ENCODE measurements at places on chromosomes 6 and 20.

GRCh38 chr20:50478162-50478990, 31.8 kb upstream of the PTPN1 start:
- DNase-seq = no peak

DNA sequence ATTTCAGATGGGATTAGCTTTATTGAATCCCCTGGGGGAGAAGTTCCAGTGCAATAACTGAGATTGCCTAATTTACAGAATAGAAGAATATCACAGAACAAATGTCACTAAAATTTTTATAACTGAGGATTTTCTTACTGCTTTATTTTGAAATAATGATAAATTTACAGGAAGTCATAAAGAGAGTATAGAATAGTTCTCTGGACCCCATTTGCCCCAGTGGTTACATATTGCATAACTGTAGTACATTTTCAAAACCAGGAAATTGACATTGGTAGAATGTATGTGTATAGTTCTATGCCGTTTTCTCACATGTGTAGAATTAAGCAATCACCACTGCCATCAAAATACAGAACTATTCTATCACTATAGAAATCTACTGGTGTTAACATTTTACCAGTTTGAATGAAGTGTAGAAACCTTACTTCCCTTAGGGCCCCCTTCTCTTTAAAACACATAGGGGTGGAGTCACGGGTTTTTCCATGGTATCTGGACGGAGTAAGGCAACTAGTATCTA, 18.3 kb downstream of the KIF6 start:
- DNase-seq = no peak

GRCh38 chr6:109271622-109272021, 110.6 kb downstream of the CD164 start:
- no peak for DNase-seq

- no peak for DNase-seq
These were observed 29.1 kb upstream of the SCRT2 start for GRCh38 chr20:704726-705125.

DNA sequence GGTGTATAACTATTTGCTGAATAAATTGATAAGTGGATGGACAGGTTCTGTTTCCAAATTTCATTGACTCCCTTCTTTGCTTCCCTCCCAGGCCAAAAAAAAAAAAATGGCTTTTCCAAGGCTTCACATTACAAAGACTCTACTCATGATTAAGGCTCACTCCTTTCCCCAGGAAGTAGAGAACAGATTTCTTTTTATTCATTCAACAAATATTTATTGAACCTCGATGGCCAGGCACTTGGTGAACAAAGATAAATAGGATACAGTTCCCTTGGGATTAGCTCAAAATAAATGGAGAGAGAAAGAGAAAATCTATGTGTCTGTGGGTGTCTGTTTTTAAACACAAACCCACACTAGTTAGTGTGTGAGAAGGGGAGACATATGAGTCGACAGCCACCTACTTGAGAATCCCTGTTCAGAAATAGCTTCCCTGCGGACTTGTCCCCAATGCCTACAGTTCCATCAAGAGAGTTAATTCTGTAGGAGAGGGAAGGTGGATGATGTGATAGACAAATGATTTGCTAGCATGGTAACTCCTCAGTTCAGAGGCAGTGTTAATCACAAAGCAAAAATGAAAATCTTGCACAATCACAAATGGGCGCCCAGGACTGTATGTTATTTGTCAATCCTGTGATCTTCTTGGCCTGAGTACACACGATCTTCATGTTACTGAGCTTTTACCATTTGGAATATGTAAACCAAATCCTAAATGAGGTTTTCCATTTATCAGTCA, 20.3 kb downstream of the TRAF3IP2 start:
- DNase-seq = peak; percentile 43

DNA sequence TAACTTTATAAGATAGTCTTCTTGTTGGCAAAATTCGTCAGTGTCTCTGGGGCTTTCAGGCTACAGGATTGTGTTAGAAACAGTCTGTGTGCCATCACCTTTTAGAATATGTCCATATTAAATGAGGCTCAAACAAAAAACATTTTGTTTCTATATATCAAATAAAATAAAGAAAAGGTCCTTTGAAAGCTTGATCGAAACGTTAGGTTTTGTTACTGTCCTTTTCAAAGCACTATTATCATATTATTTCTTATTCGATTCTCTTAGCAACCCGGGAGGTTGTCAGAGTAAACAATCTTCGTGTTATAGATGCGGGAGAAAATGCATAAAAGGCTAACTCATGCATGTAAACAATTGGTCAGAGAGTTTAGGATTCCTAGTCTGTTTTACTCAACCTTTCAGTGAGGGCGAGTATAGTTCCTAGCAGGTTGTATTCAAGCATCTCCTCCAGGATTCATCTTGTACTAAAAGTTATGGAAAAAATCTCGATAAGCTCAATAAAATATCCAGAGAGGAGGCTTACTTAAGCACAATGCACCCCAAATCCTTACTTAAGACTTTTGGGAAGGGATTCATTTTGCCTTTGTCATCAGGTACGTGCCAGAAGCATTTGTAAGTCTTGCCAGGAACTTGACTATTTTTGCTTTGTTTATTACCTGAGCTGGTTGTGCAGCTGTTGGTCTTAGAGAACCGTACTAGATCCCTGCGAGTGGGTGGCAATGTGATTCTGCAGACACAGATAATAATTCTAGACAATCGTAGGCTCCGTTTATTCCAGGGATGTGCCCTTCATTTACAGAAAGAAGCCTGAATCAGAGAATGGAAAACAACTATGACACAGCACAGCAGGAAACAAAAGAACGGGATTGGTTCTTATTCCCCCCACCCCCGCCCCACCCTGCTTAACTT, 159.6 kb upstream of the ZNF217 start:
- DNase-seq = no peak

- DNase-seq = no peak
These were observed 246.6 kb downstream of the PREX1 start for GRCh38 chr20:48581167-48581566.

- no peak for DNase-seq
These were observed 2.0 kb downstream of the MAN1A1 start for GRCh38 chr6:119347466-119348095.

DNA sequence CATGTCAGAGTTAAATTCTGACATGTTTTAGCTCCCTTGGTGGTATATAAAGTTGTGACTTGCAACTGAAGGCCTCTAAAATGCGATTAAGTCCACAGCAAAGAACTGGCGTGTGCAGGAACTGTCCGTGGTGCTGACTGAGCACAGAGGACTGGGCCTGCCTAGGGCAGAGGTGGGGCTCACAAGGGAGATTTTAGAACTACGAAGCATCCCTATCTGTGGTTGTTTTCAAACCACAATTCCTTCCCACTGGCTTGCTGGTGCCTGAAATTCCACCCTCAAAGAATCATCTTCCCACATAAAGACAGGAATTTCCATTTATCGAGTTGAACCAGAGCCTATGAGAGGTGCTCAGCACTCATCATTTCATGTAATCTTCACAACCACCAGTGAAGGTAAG, 30.1 kb downstream of the RIMS4 start:
- DNase-seq = peak; percentile 23

DNA sequence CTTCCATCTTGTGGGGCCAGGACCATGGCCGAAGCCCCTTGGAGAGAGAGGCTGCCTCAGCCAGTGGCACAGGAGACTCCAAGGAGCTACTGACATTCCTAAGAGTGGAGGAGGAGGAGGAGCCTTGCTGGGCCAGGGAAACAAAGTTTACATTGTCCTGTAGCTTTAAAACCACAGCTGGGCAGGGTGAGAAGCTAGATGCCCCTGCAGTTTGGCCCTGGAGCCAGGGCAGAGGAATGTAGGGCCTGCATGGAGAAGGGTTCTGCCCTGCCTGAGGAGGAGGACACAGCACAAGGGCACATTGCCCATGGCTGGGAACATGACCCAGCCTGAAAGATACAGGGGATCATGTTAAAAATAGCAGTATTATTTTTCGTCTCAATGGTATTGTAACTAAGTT, 37.4 kb downstream of the PLCG1 start:
- DNase-seq = no peak

DNA sequence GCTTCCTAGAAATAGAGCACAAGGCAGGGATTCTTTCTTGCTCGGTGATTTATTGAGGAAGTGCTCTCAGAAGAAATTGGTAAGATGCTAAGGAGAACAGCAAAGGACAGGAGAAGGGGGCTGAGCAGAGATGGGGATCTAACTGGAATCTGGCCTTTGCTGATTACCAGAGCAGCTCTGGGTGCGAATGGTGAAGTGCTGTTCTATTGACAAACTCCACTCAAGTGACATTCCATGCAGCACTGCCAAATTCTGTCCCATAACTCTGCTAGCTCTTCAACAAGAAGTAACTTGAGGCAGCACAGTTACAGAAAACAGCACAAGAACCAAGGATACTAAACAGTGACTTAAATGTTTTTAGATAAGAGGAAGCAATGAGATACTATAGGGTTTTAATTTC, 13.8 kb upstream of the ANKEF1 start:
- DNase-seq = no peak

DNA sequence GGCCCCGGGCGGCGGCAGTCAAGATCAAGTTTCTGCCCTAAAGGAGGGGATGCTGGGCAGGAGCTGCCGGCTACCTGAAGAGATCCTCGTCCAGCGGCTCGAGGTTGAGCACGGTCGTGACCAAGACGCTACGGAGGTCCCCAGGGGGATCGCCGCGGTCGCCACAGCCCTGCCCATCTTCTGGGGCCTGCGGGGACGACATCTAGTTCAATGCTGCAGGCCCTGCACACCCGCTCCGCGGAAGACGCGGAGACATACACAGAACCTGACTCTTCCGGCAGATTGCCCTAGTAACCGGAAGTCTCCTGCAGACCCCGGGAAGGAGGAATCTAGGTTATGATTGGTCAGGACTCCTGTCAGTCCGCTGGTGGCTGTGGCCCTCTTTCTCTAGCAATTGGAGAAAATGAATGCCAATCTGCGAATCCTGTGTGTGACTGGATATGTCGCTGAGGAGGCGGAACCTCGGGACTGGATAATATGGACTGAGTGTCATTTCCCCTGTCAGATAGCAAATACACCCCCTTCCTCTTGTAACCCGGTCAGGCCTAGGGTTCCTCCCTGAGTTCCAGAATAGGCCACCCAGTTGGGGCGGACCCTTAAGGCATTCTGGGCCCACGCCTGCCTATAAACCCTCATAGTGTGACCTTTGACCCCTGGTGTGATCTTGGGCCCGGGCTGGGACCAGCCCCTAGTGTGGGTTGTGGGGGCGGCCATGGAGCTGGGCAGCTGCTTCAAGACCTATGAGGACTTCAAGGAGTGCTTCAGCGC, at the start of the genes ACOT8 and ZSWIM3:
TSS of gene ACOT8 (minus strand) at position 279 of the 768 bp plus-strand sequence. CDS start at position 202, 77 bp downstream.
TSS of gene ZSWIM3 (plus strand) at position 501 of the 768 bp plus-strand sequence. CDS start at position 713, 212 bp downstream.
- peak; percentile 100 for DNase-seq

- no peak for DNase-seq
These were observed 479.4 kb upstream of the JARID2 start for GRCh38 chr6:14766391-14766994.

DNA sequence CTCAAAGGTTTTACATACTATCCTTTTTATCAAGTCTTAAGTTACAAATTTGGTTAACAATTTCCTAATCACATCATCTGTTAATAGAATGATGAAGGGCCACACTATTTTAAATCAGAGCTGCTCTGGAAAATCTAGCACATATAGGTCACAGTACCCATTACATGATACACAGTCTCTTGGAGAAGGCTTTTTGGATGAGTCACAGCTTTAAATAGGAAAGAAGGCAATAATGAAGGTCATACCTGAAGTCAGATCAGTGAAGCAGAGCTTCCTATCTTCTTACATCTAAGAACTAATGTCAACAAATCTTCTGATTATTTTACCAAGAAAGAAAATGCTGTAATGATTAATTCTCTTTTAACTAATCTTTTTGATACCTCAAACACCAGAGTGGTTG, 248.5 kb downstream of the BTBD9 start:
- DNase-seq = peak; percentile 34

- DNase-seq = peak; percentile 89
These were observed 40.3 kb upstream of the OGFRL1 start for GRCh38 chr6:71248306-71248765.

GRCh38 chr6:29461021-29461814, 4.3 kb downstream of the OR2H1 start:
- DNase-seq = no peak

DNA sequence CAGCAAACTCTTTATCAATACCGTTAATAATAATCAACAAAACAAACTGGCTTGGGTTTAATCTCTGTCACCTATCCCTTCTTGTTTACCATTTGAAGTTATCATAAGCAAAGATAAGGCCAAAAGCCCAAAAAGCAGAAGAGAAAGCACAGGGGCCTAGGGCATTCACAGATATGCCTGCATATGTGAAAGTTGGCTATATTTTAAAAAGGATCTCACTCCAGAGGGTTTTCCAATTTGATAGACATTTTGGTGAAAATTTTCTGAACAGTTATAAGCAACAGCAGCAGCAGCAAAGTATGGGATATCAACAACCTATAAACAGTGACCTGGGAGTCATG, 101.1 kb downstream of the ATXN1 start:
- no peak for DNase-seq

DNA sequence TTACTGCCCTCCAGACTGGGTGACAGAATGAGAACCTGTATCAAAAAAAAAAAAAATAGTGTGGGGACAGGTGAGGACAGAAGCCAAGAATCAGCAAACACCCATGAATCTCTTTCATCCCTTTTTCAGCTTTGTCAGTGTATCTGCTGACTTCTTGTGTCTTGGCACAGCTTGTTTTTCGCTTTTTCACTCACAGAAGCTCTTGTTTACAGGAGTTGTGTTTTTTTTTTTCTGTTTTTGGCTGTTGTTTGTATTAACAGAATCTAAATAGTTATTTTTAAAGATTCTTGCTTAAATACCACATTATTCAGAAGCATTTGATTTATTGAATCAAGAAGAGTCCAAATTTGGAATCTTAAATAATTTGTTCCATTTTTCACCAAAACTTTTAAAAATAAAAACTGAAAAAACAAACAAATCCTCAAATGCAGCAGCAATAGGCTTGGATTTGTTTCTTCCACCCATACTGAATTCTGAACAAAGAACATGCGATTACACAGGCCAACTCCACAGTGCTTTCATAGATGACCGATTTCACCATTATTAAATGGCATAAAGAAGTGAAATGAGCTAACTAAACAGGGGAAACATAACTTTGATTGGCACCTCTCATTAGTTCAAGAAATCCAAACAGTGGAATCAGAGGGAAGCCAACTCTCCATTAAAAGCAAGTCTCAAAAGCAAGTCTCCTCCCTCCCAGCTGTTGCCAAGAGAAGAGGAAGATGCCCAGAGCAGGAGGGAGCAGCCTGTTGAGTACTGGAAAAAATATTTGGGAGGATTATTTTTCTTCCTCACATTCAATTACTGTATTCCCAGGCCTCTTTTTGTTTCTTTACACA, 27.2 kb upstream of the GPR63 start:
- no peak for DNase-seq

GRCh38 chr20:8994045-8994444, 74.8 kb upstream of the PLCB4 start:
- DNase-seq = no peak

GRCh38 chr6:766625-767024, 73.7 kb upstream of the EXOC2 start:
- DNase-seq = no peak

- DNase-seq = no peak
These were observed 139.3 kb downstream of the UNC5CL start for GRCh38 chr6:40899684-40900155.

DNA sequence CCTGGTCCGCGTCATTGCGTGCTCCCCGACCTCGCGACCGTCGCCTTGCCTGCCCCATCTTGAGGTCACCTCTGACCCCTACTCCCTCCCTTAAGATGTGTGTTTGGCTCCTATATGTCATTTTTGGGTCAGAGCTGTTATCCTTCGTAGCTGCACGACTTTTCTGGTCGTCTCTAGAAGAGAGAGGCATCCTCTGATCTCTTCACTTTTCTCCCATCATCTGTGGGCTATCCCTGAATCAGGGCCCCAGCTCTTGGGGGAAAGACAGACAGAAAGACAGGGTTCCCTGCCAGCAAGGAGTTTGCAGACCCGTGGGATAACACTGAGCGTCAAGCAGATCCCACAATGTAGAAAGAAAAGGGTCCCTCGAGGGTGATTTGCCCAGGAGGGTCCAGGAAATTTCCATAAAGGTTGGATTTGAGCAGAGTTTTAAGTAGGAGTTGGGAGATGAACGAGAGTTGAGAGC, 555 bp downstream of the FAM120B start:
- no peak for DNase-seq
